Non-pigmented ciliary epithelial cell (primary cell): ENCODE measurements at places on chromosomes 7 and 10.
A peak's percentile ranks its signal among the peaks of the same experiment; 100 is the strongest.

GRCh38 chr7:122014697-122015096 is 129.4 kb downstream of the AASS start:
- DNase-seq = no peak

GRCh38 chr10:50674469-50675254 is 50.9 kb upstream of the SGMS1 start:
- no peak for DNase-seq

- no peak for DNase-seq
Measured at GRCh38 chr7:36244429-36244828, 91.4 kb downstream of the EEPD1 start.

GRCh38 chr7:151451156-151451555 is 11.2 kb upstream of the CRYGN start:
- no peak for DNase-seq

DNA sequence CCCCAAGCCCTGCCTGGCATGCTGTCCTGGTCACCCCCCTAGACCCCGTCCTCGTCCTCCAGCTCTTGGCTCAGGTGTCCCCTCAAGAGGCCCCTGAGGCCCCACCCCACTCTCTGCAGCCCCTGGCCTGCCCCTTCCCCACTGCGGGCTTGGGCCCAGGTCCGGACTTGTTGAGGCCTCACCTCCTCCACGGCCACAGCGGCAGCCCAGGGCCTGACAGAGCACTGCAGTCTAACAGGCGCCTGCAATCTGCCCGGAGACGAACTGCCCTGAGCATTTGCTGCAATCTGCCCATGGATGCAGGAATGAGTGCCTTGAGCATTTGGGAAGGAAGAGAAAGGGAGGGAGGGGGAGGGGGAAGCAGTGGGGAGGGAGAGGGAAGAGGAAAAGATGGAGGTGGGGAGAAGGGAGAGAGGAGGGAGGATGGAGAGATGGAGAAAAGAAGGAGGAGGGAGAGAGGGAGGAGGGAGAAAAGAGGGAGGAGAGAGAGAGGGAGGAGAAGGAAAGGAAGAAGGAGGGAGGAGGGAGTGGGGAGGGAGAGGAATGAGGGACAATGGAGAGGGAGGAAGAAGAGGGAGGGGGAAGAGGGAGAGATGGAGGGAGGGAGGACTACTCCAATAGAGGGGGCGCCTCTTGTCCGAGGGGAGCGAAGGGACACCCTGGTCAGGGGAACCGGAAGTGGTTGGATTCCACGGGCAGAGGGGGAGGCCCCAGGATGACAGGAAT is 73.9 kb downstream of the PDGFA start:
- DNase-seq = no peak

DNA sequence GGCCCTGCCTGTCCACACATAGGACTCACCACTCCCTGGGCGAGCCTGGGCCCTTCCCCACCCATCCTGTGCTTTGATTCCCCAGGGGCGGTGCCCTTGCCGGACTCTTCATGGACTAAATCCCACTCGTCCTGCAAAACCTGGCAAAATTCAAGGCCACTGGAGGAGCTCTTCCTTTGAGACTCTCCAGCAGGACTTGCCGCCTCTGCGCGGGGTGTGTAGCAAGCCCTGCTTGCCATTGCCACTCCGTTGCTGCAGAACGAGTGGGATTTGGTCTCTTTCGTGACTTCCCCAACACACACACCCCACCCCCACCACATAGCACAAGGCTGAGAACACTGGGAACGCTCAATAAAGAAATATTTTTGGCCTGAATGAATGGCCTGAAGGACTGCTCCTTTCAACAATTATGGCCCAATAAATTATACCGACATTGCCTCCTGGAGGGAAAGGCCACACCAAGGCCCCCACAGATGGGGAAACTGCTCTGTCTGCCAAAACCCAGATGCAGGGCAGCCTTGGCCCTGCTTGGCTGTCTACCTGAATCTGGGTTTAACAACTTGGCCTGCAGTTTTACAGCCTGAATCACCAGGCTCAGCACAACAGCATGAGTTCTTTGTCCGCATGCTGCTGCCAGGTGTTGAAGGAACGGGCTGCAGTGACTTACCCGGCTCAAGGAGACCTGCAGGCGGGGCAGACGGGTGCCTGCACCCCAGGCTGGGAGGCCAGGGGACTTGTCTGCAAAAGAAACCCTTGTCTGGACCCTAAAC is 72.8 kb upstream of the KAT6B start:
- DNase-seq = no peak

DNA sequence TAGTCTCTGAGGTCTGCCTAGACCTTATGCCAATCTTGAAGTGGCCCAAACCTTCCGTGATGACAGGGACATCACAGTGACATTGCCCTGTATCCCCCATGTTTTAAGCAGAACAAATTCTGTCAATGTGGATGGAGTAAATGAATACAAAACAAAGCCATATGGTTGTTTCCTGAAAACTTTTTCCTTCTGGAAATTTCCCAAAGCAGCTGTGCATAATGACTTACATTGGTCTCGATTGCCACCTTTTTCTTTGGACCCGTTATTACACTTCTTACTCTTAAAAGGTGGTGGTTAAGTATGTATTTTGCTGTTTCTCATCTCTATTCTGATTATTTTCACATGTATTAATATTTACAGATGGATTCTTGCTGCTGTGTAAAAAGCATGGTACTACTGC is 411.2 kb upstream of the KLF6 start:
- no peak for DNase-seq

DNA sequence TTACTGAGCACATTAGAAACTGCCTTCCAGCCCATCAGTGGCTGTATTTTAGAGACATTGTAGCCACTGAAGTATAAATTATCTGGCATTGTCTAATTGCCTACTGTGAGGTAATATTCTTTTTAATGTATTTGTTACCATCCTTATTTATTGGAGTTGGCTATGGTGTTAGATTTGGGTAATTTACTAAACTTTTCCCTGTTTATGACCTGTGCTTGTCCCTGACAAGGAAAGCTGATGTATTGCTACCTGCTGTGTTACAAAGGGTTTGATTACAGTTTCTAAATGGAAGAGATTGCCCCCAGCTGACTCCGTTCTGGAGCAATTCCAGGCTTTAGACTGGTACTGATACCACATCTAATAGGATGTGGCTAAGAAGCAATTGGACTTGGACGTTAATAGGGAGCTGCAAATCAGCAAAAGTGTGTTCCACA is 12.3 kb upstream of the ASCC1 start:
- DNase-seq = no peak

- no peak for DNase-seq
Measured at GRCh38 chr10:70132098-70133029, at the start of gene AIFM2. AIFM2 (minus strand) TSS chr10:70132825; CDS start chr10:70124084, 8,741 bp downstream.

- no peak for DNase-seq
Measured at GRCh38 chr10:50437248-50437647, 185.9 kb upstream of the ASAH2 start.

DNA sequence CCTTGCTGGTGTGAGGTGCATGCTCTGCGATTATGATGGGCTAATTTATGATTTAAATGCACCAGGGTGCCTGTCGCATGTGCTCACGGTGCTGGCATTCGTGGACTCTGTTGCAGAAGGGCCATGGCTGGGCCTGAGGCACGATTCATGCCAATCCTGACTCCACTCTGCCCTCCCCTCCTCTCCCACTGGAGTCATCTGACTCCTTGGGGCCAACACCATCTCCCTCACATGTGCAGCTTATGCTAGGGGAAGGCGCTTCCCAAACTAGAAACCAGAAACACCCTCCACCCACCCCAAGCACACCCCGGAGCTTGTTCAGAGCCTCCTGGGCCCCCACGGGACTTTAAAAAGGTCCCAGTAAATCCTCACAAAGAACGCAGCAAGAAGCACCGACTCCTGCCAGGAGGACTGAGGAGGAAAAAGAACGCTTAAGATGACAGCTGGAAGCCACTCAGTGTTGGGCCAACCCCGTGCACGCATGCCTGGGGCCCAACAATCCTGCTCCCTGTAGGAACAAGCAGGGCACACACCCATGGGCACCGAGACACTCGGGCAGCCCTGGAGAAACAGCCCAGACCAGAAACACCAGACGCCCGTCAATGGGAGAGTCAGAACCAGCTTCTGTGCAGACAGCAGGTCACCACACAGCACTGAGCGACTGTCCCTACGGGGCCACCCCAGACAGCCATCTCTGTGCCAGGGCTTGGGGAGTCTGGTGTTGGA is 14.1 kb downstream of the BRI3 start:
- no peak for DNase-seq

- peak; percentile 96 for DNase-seq
Measured at GRCh38 chr7:79778786-79779770, 325.6 kb upstream of the MAGI2 start.

DNA sequence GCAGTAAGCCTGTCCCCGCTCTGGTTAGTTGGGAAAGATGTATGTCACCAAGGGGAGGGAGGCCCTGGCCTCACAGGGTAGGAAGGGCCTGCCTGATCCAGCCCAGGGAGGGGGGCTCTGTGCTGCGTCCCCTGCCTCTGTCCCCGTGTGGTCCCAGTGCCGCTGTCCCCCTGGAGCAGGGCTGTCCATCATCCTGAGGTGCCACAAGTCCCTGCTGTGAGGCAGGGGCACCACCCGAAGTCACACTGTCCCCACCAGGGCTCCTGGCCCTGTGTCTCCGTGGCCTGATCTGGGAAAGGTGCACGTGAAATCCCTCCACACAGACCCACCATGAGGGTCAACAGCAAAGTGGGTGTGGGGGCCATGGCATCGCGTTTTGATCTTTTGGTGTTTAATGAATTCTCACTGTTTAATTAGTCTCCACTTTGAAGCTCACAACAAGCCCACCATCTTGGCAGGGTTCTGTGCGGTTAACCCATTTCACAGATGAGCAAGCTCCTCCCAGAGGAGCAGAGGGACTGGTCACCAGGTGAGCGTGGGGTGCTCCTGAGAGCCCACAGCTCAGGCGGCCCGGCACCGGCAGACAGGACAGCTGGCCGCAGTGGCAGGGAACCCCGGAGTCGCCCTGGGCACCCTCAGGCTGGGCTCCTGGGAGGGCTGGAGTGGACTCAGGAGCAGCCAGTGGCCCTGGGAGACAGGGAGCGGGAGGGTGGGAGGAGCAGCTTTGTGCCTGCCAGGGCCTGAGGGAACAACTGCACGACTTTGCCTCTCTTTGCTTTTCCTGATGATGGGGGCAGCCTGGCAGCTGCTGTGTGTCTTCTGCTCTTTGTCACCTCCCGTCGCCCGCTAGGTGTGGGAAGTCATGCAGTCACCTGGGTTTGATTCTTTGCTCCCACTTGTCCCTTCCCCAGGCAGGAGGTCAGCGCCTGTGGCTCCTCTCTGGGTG is 12.0 kb upstream of the CRYGN start:
- DNase-seq = no peak

- no peak for DNase-seq
Measured at GRCh38 chr10:112490545-112490944, 43.5 kb downstream of the VTI1A start.

- DNase-seq = no peak
Measured at GRCh38 chr7:150784954-150785353, 15.2 kb downstream of the TMEM176B start.

- DNase-seq = no peak
Measured at GRCh38 chr10:34524369-34525091, 290.6 kb downstream of the PARD3 start.

DNA sequence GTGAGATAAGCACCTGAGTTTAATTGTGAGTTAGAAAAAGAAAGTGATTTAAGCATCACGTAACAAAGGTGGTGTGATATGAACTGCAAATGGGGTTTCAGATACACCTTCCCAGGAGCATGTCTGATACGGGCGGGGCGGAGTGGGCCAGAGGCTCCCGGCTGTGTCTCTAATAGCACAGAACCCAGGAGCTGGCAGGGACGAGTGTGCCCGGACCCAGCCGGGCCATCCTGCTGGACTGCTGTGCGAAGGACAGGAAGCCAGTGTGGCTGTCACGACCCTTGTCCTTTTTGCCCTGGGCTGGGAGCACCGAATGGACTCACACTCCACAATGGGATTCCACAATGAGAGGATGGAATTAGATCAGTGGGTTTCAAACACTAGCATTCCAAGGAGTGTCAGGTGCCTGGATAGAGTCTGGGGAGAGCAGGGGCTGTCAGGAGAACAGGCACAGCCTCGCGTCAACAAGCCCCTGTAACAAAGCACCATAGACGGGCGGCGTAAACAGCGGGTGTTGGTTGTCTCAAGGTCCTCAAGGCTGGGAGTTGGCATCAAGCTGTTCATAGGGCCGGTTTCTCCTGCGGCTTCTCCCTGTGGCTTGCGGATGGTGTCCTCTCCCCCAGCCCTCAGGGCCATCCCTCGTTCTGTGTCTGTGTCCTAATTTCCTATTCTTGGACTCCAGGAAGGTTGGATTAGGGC is 242.6 kb upstream of the PITRM1 start:
- no peak for DNase-seq

- no peak for DNase-seq
Measured at GRCh38 chr7:104397442-104397841, 69.0 kb downstream of the LHFPL3 start.

DNA sequence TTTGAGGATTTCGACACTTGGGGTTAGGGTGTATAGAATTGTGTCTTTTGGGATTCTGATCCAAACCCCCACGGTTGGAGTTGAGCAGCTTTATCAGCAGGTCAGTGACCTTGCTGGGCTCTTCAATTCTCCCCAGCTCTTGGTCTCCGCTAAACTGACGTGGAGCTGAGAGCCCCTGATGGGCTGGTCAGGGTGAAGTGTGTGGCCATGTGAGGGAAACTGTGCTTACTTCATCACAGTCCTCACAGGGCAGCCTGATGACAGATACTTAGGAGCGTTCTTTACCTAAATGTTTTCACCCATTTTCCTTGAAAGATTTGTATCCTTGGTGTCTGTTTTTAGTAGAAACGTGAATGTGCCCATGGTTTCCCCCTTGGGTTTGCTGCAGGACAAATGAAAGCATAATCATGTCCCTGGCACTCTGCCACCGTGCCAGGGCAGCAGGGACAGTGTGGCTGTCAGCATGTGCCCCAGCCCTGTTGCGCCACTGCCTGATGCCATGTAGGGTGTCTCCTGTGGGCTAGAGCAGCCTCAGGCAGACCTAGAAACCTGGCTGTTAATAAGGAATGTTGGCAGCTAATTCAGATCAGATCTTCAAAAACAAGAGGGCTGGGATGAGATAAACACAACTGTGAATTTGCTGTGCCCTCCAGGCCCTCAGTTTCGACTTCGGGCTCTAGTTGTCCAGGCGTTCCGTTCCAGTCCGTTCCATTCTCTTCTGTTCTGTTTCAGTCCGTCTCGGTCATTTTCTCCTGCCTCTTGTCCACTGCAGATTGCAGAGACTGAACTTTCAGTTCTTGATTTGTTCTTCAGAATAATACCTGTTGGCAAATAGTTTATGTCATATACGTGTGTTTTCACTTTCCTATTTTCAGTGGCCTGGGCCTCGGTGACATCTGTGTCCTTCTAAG is 96.8 kb downstream of the TRRAP start:
- no peak for DNase-seq
